ENCODE measurements at places on chromosomes 7 and 10.

- no peak for DNase-seq
These were observed 20.7 kb downstream of the PRSS2 start for GRCh38 chr7:142791502-142791901.

- DNase-seq: no peak
These were observed 10.3 kb downstream of the ITPRIP start for GRCh38 chr10:104327745-104328645.

DNA sequence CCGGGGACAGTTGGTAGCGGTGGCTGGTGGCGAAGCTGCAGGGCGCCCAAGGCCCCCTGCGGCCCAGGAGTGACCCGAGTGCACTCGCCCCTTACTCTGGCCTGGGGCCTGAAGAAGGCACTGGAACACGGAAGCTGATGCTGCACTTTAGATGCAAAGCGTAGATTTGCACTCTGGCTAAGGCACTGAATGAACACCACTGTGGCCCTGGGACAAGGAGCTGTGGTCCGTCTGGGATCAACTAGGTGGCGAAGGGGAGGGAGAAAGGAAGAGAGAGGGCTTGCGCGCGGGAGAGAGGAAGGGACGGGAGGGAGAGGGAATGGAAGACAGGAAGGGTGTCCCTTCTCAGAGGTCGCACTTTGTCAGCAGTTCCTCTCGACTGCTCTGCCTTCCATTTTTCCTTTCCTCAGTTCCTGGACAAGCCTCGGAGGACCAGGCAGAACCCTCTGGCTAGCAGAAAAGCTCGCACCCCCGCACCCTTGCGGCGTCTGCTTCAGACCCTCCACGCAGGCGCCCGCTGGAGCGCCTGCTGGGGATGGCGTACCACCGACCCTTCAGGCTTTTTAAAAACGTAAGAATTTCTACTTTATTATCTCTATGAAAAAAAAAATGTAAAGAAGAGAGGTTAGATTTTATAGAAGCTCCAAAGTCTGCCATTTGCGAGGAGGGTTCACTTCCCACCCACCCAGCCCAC is 1.2 kb downstream of the FERD3L start:
- DNase-seq: no peak

GRCh38 chr10:110992006-110992800 is 72.8 kb downstream of the SHOC2 start:
- no peak for DNase-seq

GRCh38 chr7:1274121-1274875 is 41.6 kb downstream of the UNCX start:
- no peak for DNase-seq

GRCh38 chr10:112295853-112296830 is 12.9 kb downstream of the TECTB start:
- no peak for DNase-seq

- DNase-seq: no peak
These were observed 406.3 kb downstream of the GALNT17 start for GRCh38 chr7:71538210-71538609.

- no peak for DNase-seq
These were observed 1.5 kb downstream of the RET start for GRCh38 chr10:43078175-43078985.
